ENCODE measurements at places on chromosomes 3 and 15.

DNA sequence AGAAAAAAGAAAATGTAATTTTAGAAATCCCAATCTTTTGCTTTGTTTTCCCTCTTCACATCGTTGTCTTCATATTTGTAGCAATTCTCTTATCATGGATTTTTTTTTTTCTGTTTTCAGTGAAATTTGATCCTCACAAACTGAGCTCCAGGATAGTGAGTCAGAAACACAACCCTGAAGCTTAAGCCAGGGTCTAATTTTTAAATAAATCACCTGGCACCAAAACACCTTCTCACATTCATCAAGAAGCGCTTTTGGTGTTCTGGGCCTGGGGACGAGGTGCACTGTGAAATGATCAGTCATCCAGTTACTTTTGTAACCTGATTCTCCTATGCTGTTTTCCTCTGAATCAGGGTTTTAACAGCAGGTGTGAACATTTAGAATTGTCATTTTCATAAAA lies 87.7 kb downstream of the REC114 start:
- DNase-seq, result no peak

DNA sequence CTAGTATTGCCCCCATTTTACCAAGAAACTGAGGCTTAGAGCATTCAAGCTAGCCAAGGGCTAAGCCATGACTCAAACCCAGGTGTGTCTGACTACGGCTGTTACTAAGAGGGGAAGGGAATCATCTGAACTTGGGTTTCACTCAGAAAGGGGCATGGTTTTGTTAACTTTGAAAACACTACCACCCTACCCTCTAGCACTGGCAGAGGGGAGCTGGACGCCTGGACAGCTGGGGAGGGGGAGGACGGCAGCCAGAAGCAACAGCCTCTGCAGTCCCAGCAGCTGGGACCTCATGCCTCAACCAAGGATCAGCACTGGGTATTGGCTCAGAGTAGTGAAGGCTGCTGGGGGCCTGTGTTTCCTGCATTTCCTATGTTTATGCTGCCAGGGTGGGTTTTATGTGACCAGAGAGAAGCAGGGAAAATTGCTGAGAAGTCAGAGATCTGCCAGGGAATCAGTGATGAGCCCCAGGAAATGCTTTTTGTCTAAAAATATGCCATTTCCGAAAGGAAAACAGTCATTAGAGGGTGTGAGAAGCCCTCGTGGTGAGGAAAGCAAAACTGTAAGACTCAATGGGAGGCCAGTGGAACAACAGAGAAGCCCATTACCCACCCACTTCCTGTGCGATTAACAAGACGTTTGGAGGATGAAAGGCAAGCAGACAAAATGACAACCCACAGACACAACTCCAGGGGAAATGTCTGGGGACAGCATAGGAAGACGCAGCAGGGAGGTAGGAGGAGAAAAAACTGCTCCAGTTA lies 41.2 kb downstream of the LIPC start:
- no peak for DNase-seq

- DNase-seq, result no peak
Measured at GRCh38 chr3:143146486-143147274, 27.1 kb downstream of the CHST2 start.

GRCh38 chr3:48748754-48749153 lies 31.7 kb upstream of the IP6K2 start:
- DNase-seq, result no peak

GRCh38 chr15:48176112-48176511 lies 2.0 kb downstream of the MYEF2 start:
- no peak for DNase-seq

DNA sequence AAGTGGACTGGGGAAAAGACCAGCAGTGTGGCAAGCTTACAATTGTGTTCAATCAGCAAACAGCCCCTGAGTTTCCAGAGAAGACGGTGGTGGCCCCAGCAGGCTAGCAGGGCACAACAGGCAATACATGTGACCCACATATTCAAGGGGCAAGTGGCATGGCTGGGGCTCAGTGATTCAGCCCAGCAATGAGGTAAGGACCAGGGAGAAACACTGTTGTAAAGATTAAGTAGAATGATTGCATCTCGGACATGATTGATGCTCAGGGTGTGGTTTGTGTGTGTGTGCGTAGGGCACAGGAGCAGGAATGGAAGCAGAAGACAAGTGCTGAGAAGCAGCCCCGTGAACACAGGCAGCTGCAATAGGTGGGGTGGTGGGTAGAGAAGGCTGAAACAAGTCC lies 37.9 kb downstream of the KLHL6 start:
- no peak for DNase-seq

DNA sequence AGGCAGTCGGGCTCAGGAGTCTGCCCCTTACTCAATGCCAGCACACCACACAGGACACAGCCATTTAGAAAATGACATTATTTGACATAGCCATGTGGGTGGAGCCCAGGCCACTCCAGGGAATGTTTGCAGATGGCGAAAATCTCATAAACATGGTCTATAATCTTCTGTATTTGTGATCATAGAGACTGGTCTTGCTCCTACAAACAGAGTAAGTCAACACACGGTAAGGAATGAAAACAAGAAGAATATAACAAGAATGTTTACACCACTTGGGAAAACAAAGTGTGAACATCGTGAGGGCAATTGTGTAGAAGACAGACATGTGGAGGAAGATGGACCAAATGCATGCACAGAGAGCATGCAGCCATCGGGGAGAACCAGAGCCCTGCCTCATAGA lies 68.2 kb downstream of the SEMA5B start:
- no peak for DNase-seq

DNA sequence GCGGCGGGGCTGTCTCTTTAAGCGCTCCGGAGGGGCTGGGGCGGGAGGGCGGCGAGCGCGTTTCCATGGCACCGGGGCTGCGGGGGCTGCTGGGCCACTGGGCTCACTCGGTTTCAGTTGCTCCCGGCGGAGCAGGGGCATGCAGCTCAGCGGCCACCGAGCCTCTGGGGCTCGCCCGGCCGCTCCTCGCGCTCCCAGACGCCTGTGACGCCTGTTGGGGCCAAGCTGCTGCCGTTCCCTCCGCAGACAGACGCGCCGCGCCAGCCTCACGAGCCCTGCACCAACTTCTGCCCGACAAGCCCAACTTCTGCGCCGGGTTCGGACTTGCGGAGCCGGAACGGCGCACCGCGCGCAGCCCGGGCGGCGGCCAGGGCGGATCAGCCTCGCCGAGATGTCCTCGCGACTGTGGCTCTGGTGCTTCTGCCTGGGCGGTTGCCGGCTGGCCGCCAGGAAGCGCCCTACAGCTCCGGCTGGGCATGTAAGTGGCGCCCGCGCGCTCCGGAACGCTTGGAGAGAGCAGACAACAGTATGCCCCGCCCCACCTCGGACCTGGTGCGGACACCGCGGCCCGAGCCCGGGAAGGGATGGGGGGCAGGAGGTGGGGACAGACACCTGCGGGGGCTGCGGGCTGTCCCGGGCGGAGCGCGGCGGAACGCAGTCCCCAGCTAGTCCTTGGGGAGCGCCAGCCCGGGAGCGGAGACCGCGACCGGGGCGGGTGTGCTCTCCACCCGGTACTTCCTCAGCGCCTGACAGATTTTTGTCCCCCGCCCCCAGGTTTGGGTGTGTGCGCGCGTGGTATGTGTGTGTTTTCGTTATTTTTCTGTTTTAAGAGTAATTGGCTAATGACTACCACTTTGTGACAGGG lies 154.1 kb upstream of the GOLIM4 start:
- peak; percentile 46 for DNase-seq

GRCh38 chr15:31270767-31271166 lies 55.9 kb upstream of the KLF13 start:
- DNase-seq, result no peak

DNA sequence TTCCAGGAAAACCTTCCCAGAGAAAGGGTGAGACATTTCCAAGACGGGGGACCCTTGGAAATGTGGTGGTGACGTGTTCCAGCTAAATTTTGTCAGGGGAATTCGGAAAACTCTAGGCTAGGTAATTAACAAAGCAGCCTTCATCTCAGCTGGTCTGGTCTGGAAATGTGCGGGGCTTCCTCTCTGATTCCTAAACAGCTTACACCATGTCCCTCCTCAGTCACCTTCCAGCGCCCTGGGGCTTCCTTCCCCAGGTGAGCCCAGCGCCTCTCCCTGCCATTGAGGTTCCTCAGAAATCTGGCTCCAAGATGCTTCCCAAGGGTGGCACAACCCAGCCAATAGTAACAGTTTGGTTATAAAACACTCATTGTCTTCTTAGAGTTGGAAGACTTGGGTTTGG lies 571 bp downstream of the ACAD9 start:
- DNase-seq, result no peak

GRCh38 chr3:120726791-120727190 lies 15.5 kb downstream of the RABL3 start:
- no peak for DNase-seq

GRCh38 chr15:97875025-97875512 lies 85.4 kb upstream of the ARRDC4 start:
- no peak for DNase-seq

DNA sequence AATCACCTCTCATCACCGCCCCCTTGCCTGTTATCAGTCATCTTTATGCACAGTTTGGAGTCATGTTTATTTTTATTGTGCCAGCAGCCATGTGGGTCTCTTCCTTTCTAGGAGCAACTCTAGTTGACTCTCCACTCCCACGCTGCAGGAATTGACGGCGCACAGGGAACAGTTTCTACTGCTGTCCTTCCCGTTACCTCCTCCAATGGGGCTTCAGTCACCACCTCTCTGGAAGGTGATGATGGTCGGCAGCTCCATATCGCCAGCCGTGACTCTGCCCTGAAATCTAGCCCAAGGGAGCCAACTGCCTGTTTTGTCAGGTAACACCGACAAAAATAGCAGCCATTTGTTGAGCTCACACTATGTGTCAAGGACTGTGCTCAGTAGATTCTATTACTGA lies 35.6 kb upstream of the FAM107A start:
- no peak for DNase-seq

DNA sequence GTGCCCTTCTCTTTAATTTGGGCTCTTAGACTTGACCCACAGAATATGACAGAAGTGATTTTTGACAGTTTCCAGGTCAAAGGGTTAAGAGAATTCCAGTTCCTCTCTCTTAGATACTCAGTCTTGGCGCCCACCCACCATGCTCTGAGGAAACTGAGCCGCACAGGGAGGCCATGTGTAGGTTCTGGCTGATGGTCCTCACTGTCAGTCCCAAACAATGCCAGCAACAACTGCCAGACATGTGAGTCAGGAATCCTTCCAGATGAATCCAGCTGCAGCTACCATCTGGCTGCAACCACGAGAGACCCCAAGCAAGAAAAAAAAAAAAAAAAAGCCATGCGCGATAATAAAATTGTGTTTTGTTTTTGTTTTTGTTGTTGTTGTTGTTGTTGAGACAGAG lies 326.6 kb downstream of the MAGI1 start:
- DNase-seq, result no peak

- DNase-seq, result no peak
Measured at GRCh38 chr3:12700800-12701199, 36.9 kb upstream of the RAF1 start.

GRCh38 chr3:147529551-147529950 lies 120.4 kb downstream of the ZIC1 start:
- DNase-seq, result no peak

- no peak for DNase-seq
Measured at GRCh38 chr3:186807231-186807630, 949 bp upstream of the RFC4 start.

- no peak for DNase-seq
Measured at GRCh38 chr3:139202226-139202958, 141.4 kb upstream of the MRPS22 start.

- DNase-seq, result no peak
Measured at GRCh38 chr3:36762918-36763849, 1.2 kb downstream of the DCLK3 start.

DNA sequence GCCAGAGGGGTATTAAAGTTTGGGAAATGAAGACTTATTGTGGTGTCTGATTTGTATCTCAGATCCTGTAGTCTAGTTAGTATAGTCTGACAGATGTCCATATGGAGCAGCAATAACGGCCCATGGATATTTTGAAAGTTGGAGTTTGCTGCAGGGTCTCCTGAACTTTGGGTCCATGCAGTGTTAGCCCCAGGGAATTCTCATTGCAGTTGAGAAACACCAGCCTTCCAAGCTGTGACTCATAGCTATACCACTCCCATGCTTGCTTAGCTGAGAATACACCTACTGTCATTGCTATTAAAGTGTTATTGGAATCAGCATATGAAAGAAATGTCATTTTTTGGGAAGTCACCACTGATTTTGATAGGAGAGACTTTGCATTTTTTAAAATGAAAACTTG lies 29.2 kb downstream of the TMOD2 start:
- no peak for DNase-seq

DNA sequence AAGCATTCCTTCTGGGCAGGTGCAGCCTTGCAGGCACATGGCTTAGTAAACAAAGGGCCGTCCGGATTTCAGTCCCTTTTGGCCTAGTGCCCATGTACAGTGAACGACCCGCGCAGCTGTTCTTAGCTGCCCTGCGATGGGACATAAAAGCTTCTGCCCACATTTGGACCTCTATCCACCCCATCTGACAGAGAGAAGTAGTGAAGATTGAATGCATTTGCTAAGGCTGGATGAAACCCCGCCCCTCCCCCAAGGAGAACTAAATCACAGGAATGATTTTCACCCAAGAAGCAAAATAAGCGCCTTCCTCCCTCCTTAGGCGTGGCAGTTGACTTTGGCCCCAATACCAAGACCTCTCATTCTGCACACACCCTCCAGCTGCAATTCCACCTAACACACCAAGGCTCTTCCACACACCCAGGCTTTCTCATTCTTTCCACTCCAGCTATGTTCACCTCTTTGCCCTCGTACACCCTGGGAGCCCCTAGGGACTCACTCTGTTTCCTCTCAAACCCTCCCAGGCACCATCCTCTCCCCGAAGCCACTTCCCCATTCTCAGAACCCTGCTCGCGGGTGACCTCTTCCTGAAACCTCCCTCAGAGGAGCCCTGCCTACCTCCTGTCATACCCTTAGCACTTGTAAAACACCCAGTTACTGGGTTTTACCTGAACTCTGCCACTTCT lies 14.1 kb upstream of the HRH1 start:
- no peak for DNase-seq

GRCh38 chr3:122635789-122636188 lies 44.9 kb upstream of the PARP14 start:
- DNase-seq, result no peak

DNA sequence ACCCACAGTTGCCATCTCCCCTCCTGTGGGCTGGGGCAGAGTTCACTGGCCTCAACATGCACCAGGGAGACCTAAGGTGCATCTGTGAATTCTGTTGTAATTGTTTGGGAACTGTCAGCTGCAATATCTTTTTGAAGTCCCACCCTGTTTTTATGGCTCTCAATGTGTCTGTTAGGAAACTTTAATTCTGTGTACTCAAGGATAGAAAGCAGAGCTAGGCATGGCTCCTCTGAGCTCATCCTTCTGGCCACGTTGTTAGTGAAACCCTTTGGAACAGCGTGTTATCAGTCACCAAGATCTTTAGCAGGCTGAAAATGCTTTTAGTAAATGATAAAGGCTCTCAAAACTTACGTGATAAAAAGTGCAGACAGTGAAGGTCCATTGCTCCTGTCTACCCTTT lies 33.6 kb upstream of the MTMR10 start:
- DNase-seq, result no peak

GRCh38 chr3:42067326-42067725 lies 23.8 kb upstream of the TRAK1 start:
- peak; percentile 41 for DNase-seq

DNA sequence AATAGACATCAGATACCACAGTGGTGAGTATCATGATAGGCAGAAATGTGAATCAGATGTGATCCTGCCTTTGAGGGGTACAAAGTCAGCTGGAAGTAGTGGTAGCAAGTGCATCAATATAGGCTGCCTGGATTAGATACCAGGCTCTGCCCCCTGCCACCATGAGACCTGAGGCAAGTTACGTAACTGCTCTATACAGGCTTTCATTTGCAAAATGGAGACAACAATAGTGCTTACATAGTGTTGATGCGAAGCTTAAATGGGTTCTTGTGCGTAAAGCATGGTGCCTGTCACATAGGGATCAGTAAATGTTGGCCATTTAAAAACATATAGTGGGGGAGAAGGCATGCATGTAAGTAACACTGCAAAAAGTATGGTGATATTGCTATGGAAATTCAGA lies 158.0 kb downstream of the RYR3 start:
- no peak for DNase-seq
